ENCODE measurements at places on chromosomes 6 and 20.

- no peak for DNase-seq
These were observed 285.1 kb downstream of the CENPW start for GRCh38 chr6:126625019-126625418.

- no peak for DNase-seq
These were observed 204.3 kb upstream of the RSPO3 start for GRCh38 chr6:126914172-126914571.

GRCh38 chr6:7171119-7171518 is 63.4 kb downstream of the RREB1 start:
- DNase-seq: no peak

DNA sequence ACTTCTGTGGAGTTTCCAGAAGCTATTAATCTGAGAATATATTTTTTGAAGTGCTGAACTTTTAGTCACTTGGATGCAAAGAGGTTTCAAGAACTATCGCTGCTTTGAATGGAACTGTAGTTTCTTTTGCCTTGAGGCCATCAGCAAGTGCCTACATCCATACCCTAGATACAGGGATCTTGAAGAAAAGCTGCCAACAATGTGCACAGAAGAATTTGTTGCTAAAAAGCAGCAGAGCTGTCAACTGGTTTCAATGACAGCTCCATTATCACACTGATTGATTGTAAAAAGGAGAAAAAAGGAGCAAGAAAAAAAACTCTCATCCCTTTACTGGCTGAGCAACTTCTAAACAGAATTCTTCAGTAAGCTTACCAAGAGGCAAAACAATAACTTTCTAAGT is 251.0 kb upstream of the NRSN1 start:
- DNase-seq: no peak
